Thoracic aorta (tissue), 2 donors: ENCODE measurements at places on chromosomes 6 and 20.

GRCh38 chr6:137978252-137978896 lies 111.3 kb downstream of the TNFAIP3 start:
- no peak for DNase-seq

GRCh38 chr20:45174434-45175364 lies at the start of gene PI3:
Gene PI3, plus strand, starts transcription at chr20:45174902. Its CDS starts 21 bp downstream, at chr20:45174923.
- no peak for DNase-seq

GRCh38 chr6:21219241-21219640 lies 374.3 kb upstream of the SOX4 start:
- DNase-seq: no peak

- DNase-seq: no peak
Observed at GRCh38 chr20:5349448-5349847, 32.7 kb upstream of the PROKR2 start.

- DNase-seq: no peak
Observed at GRCh38 chr6:48474136-48474535, 363.1 kb upstream of the PTCHD4 start.

- DNase-seq: no peak
Observed at GRCh38 chr6:165805636-165806035, 142.6 kb upstream of the PDE10A start.

GRCh38 chr6:16562498-16562897 lies 198.8 kb downstream of the ATXN1 start:
- no peak for DNase-seq

GRCh38 chr6:50850223-50851048 lies 31.8 kb downstream of the TFAP2B start:
- DNase-seq: no peak

- no peak for DNase-seq
Observed at GRCh38 chr6:72580281-72580940, 41.5 kb upstream of the KCNQ5 start.

- no peak for DNase-seq
Observed at GRCh38 chr6:112464901-112465665, 118.0 kb downstream of the RFPL4B start.

DNA sequence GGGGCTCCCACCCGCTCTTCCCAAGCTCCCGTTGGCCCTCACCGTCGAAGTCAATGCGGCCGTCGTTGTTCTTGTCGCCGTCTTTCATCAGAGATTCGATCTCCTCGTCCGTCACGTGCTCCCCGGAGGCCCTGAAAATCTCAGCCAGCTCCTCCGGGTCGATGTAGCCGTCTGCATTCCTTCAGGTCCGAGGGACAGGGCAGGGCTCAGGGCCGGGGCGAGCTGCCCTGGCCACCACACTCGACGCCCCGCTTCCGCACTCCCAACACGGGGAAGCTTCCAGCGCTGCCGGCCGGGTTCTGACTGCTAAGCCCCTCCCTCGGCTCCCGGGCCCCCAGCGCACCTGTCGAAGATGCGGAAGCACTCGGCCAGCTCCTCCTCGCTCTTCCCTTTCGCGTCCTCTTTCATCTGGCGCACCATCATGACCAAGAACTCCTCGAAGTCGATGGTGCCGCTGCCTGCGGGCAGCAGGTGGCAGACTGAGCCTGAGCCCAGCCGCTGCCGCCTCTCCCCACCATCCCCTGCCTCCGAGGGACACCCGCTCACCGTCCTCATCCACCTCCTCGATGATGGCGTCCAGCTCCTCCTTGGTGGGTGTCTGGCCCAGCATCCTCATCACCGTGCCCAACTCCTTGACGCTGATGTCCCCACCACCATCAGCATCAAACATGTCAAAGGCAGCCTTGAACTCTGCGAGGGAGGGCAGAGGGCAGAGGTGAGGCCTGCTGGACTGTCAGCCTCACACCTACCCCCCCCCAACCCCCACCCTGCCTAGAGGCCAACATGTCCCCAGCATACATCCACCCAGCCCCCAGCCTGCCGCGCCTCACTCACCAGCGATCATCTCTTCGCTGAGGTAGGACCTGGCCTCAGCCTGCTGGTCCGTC lies 2.9 kb downstream of the TNNC2 start:
- no peak for DNase-seq

GRCh38 chr20:57409316-57409671 lies 18.1 kb downstream of the RBM38 start:
- DNase-seq: no peak

DNA sequence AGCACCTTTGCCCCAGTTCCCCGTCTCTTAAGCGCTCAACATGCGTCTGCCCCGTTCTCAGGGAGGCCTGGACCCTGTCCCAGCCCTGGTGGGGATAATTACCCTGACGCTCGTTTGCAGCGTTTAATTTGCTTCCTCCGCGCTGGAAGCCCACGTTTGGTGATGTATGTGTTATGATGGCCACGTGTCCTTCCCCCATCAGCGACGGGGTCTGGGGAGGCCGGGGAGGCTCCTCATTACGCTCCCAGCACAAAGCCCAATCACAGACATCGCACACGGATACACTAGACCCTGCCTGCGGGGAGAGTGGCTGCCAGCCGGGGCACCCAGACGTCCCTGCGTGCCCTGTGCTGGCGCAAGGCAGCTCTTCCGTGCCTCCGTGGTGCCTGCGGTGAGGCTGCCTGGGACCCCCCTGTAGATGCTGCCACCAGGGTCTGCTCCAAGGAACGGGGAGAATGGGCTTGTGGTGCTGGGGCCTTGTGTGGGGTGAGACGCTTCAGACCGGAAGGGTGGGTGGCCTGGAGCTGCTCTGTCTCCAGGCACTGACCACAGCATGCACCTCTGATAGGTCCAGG lies 10.2 kb upstream of the CHRNA4 start:
- DNase-seq: no peak

DNA sequence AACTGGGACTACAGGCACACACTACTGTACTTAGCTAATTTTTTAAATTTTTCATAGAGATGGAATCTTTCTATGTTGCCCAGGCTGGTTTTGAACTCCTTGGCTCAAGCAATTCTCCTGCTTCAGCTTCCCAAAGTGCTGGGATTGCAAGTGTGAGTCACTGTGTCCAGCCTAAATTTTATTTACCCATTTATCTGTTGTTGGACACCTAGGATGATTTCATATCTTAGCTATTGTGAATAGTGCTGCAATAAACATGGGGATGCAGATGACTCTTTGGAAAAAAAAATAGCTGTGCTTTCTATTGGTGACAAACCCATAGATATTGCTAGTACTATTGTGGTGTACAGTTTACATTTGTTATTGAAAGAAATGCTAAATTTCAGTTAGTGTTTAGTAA lies 19.6 kb upstream of the SYNCRIP start:
- no peak for DNase-seq

DNA sequence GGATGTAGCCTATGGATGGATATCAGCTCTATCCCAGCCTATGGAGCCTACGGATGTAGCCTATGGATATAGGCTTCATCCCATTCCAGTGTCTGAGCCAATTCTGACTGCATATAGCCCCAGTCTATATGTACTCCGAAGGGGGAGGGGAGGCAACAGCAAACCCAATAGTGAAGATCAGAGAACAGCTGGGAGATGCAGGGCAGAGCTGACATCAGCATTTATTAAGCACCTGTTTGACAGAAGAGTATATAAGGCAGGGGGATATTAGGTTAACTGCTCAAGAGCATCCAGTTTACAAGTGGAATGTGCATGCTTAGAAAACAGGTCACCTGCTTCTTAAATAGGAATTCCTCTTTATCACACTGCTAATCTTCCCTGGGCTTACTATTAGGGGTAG lies 85.2 kb downstream of the TNFAIP3 start:
- no peak for DNase-seq

DNA sequence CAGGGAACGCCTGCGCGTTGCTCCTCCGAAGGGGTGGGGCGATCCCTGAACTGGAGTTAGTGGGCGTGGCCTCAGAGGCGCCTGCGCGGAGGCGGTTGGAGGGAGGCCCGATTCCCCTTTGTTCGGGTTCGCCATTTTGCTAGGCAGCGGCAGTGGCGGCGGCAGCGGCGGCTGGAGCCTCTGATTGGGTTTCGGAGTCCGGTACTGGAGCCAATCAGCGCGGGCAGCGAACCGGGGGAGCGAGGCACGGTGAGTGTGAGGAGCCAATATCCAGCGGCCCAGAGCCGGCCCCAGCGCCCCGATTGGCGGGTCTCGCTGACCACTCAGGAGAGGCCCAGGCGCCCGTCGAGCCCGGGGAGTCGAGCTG lies at the start of gene NFYA:
Gene NFYA, plus strand, starts transcription at position 139 of the 367 bp plus-strand sequence. CDS start 6,116 bp downstream, outside the sequence.
- DNase-seq: peak; percentile 97

DNA sequence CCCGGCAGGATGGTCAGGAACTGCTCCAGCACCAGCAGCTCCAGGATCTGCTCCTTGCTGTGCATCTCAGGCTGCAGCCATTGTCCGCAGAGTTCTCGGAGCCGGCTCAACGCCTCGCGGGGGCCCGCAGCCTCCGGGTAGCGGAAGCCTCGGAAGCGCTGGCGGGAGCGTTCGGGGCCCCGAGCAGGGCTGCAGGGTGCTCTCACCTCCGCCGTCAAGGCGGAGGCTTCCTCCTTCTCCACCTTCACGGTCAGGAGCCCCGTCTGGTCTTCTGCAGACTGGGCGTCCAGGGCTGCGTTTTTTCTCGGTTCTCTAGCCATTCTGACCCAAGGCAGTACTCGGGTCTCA lies 434 bp downstream of the ZKSCAN4 start:
- no peak for DNase-seq

- DNase-seq: no peak
Observed at GRCh38 chr6:162785632-162786242, 58.0 kb downstream of the PACRG start.

- DNase-seq: no peak
Observed at GRCh38 chr20:19605786-19606485, 152.1 kb upstream of the RIN2 start.

GRCh38 chr20:8981482-8981881 lies 87.4 kb upstream of the PLCB4 start:
- DNase-seq: no peak

GRCh38 chr6:12138381-12138780 lies 126.3 kb downstream of the HIVEP1 start:
- no peak for DNase-seq

DNA sequence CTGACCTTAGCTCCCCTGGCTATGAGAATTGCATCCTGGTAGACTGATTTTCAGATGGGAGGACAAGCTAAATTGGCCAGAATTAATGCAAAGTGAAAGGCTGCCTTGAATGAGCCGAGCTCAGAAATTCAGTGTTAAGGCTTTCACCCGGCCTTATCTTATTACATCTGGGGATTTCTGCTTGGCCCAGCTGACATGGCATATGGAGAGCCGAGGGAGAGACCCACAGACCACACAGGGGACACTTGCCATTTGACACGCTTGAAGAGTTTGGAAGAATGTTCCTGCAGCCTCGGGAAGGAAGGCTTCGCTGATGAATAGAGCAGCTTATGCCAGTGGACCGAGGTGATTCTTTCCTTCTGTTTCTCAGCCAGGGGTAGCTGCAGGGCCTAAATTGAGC lies 9.0 kb downstream of the MOCS3 start:
- DNase-seq: no peak

DNA sequence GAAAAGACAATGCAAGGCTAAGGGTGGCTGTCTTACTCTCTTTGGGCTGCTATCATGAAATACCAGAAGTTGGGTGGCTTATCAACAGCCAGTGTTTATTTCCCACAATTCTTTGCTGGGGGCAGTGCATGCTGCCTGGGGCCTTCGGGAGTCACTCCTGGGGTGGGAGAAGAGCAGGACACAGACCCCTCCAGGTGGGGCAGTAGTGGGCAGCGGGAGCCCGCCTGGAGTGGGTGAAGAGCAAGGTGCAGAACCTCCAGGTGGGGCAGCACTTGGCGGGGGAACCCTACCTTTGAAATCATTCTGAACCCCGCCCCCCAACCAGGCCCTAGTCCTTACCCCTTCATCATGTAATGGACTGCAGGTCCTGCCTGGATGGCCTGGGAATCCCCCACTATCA lies 69.6 kb upstream of the THBS2 start:
- DNase-seq: no peak
